ENCODE measurements at places on chromosomes 4 and X.

- no peak for DNase-seq
Observed at GRCh38 chrX:40685362-40685918, 38.1 kb upstream of the CXorf38 start.

DNA sequence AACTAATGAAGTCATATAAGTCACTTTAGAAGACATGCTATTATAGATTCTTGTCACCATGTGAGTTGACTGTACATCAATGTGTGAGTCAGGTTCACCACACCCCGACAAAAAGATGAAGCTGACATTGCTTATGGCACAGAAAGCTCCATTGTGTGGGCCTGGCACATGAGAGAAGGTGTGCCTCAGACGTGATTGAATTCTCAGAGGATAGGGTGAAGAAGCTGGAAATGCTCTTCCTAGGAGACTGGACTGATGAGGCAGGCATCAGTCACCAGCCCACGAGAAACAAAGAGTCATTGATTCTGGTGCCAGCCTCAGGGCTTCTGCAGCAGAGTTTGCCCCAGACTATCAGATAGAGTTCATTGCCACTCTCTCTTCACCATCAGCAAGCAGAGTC, 35.9 kb upstream of the LRAT start:
- no peak for DNase-seq

- DNase-seq, result no peak
Observed at GRCh38 chr4:175540732-175541131, 271.3 kb downstream of the GPM6A start.

DNA sequence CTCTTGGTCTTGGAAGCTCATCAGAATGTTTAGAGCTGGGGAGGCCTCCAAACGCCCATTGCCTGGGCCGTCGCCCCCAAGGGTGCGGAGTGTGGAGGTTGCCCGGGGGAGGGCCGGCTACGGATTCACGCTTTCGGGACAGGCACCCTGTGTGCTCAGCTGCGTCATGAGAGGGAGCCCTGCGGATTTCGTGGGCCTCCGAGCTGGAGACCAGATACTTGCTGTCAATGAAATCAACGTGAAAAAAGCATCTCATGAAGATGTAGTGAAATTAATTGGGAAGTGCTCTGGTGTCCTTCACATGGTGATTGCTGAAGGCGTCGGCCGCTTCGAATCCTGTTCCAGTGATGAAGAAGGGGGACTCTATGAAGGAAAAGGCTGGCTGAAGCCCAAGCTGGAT, 23.3 kb downstream of the RGS12 start:
- DNase-seq, result no peak

- DNase-seq, result no peak
Observed at GRCh38 chr4:24473309-24473721, 111.0 kb downstream of the DHX15 start.

DNA sequence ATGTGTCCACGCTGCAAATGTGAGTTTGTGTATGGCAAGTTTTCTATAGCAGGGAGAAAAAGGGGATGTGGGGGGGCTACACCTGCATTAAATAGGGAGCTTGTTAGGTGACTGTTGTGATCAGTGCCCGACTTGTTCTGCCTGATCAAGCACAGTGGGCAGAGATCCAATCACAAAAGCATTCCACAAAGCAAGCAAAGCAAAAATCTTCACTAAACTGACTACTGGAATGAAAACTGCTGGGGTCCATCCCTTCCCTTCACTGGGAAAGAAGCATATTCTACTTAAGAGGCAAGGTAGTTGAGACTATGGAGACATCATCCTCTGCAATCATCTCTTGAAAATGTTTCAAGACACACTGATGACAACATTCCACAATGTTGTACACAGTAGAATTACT, 5.2 kb downstream of the IRS4 start:
- no peak for DNase-seq
